ENCODE measurements at places on chromosomes 11 and 22.

DNA sequence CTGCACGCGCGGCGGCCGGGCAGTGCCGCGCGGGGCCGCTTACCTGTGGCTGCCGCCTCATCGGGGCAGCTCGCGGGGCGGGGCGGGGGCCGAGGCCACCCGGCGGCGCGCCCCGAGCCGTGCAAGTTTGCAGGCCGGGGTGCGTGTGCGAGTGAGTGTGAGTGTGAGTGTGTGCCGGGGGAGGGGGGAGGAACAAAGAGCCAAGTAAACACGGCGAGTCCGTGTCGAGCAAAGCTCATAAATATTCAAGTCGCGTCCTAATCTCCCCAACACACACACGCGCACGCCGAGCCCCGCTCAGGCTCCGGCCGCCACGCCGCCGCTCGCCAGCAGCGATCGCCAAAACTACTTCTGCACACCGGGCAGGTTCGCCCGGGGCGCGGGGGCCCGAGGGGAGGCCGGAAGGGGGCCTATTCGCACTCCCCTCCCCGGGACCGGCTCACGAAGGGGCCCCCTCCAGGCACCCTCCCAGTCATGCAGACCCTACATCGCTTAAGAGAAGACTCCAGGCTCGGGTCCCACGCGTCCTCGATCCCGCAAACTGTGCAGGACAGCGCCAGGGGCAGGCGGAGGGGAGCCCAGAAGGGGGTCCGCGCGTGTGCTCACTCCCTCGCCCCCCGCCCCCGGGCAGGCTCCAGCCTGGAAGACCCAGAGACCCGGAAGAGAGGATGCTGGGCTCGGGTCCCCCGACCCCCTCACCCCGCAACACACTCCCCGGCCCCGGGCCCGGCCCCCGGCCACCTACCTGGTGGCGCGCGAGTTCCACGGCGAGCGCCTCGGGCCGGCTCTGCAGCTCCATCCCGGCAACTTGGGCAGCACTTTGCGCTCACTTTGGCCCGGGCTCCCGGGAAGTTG, 827 bp downstream of the PHF21B start:
- DNase-seq: no peak

DNA sequence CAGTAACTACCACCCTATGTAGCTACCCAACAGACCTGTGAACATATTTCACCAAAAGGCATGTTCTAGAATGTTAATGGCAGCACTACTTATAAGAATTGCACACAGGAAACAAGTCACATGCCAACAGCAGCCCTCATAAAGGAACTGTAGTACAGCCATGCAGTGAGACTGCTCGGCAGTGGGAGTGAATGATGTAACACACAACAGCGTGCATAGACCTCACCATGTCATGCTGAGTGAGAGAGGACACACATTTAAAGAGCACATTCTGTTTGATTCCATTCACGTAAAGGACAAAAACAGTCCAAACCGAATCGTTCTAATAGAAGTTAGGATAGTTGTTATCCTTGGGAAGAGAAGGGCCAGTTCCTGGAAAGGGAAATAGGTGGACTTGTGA, 27.2 kb upstream of the KIRREL3 start:
- DNase-seq: no peak

- DNase-seq: no peak
These were observed 388.4 kb downstream of the SOX6 start for GRCh38 chr11:15967966-15968365.

GRCh38 chr11:83127310-83127637, 29.7 kb upstream of the PCF11 start:
- DNase-seq: no peak

DNA sequence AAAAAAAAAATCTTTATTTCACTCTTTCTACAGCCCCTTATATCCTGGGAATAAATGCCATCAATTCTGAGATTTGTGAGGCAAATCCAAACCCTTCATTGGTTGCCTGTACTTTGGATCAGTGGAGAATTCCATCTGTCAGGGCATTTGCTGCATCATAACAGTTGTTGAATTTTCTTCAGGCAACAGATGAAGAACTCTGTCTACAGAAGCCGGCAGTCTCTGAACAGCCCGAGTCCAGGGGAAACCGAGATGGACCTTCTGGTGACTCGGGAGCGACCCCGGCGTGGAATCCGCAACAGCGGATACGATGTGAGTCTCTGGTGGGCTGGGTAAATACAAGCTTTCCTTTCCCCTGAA, 82.3 kb downstream of the C11orf91 start:
- DNase-seq: no peak

- DNase-seq: no peak
These were observed 200.1 kb upstream of the POU2AF2 start for GRCh38 chr11:111045407-111045803.

DNA sequence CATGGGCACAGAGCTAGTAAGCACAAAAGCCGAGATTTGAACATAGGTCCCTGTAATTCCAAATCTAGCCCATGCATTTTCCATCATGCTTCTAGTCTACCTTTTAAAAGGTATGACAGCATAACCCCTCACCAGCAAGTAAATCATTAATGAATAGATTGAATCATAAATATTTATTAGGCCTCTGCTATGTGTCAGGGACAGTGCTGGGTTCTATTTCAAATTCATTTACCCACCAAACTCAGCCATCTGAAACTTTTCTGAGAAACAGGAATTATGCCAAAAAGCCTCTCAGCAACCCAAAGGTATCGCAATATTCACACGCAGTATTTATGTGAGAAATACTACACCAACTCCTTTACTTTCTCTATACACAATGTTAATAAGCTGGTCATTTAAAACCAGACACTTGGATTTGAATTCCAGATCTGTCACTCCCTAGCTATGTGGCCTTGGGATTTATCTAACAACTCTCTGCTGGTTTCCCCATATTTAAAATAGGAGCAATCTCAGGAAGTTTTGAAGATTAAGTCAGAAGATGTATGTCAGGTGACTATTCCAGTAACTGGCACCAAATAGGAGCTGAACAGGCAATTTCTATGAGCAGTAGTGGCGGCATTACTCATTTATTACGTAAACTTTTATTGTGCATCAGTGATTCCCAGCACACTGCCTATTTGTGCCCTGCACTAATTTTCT, 191.4 kb downstream of the TENM4 start:
- no peak for DNase-seq

DNA sequence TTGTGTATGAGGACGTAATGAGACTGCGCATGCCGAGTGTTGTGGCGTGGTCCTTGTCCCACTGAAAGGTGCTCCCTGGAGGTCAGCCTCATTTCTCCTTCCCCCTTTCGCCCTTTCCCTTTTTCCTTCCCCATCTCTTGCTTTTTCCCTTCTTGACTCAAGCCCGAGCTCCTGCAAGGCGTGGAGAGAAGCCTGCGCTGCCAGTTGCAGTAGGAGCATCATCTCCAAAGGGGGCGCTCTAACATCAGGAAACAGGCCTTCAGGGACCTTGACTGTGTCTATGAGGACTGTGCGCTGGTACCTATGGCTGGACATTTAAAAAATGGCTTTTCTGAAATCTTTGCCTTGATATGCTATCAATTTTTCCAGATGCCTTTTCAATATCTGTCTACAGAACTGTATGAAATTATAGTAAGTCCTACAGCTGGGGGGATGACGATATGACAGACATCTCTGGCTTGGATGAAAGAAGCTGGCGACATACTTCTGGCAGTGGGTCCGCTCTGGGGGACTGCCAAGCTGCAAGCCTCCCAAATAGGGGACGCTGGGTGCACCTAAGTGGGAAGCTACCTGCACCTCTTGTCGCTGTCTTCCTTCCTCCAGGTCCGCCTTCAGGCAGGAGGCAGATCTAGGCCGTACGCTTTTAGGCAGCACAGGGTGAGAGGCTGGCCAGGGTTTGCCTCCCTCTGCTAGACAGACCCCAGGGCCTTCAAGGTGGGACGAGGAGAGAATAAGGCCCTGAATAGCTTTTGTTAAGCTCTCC, 96.5 kb downstream of the NXPE2 start:
- peak; percentile 11 for DNase-seq

- DNase-seq: no peak
These were observed 4.4 kb upstream of the B3GNT6 start for GRCh38 chr11:77029829-77030228.

DNA sequence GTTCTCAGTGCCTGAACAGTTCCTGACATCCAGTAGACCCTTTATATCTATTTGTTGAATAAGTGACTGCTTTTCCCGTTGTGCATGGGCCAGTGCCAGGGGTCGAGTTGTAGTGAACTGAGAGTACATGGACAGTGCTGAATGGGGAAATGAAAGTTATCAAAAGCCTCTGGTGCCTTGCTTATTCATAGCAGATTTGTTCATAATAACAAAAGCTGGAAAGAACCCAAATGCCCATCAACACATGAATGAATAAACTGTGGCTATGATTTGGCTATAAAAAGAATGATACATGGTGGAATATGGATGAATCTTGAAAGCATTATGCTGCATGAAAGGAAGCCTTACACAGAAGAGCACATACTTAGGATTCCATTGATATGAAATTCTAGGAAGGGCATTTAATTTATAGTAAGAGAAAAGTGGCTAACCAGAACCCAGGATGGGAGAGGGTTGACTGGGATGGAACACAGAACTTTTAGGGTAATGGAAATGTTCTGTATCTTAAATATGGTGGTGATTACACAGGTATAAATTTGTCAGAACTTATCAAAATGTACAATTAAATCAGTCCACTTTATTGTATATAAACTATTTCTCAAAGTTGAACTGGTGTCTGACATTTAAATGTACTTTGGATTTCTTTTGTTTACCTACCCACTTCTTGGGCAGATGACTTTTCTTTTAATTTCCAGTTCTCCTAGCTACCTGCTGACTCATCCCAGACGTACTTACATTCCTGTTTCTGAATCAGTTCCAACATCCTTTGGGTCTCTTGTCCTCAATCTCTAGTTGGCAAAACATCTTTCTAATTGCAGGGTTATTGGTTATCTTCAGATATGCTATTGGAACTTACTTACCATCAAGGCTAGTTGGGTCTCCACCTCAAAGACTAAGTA, 42.8 kb downstream of the PACS1 start:
- no peak for DNase-seq

Data from DMS 273 treated with DMSO at 0.1 percent for 48 hours (cell line).